PC-9 (cell line): ENCODE measurements at places on chromosomes 12 and 14. TPM values are rescaled to one million over a fixed set of nuclear protein-coding genes. Genes with fewer than 3 reads are reported as not detected.

Gene EPYC
- not detected in 2 replicates for total RNA-seq

Gene KITLG
- 15.8 and 17.4 TPM in 2 replicates for total RNA-seq

Gene NID2
- total RNA-seq = 0.11 TPM in 1 of 2 replicates, not detected in the other

Gene CISTR
- not detected in 2 replicates for total RNA-seq

Gene KRT78
- 1.5 and 1.7 TPM in 2 replicates for total RNA-seq

Gene P2RX2
- not detected in 2 replicates for total RNA-seq

Gene CLEC2B
- total RNA-seq = 3.4 and 3.9 TPM in 2 replicates

Gene ZNF84
- 16.2 and 18.0 TPM in 2 replicates for total RNA-seq

Gene CACNA2D4
- 0.45 TPM in 1 of 2 replicates, not detected in the other for total RNA-seq

Gene ALKBH2
- total RNA-seq = 14.9 and 15.2 TPM in 2 replicates

GRCh38 chr12:126384026-126384564 lies 1318.9 kb downstream of the AACS start:
- H3K4me1 ChIP-seq = no peaks in the 10 kb centered on the region
- DNase-seq = peak; percentile 3
- H3K27me3 ChIP-seq = no peaks in the 10 kb centered on the region
- H3K36me3 ChIP-seq = no peaks in the 10 kb centered on the region

DNA sequence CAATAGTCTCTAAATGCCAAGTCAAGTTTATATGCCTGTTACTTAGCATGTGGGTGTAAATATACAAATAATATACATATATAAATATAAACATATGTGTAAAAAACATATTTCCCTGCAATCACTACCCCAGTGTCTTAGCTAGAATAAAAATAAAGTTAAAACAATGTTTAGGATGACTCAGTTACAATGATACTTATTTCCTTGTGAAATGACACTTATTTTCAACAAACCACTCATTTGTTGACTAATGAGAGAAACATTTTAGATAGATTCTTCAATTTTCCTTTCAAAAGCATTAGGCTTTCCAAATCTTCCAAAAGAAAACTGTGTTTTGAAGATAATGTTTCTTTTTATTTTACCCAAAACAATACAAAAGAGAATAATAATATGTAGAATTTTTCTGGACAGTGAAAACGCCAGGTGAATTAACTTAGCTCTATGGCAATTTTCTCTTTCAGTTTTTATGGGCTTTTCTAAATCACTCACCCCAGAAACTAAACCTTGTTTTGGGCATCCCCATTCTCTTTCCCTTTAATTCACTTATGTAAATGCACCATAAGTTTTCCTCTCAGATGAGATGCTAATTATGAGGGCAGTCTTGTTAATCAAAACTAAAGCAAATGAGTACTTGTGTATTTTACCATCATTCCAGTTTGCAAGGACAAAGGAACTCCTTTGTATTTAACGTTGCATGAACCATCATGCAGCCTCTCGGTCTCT lies 465.9 kb downstream of the BCAT1 start:
- no peaks in the 10 kb centered on the region for H3K4me1 ChIP-seq
- DNase-seq = no peak
- H3K4me3 ChIP-seq = no peak overlapping the region

DNA sequence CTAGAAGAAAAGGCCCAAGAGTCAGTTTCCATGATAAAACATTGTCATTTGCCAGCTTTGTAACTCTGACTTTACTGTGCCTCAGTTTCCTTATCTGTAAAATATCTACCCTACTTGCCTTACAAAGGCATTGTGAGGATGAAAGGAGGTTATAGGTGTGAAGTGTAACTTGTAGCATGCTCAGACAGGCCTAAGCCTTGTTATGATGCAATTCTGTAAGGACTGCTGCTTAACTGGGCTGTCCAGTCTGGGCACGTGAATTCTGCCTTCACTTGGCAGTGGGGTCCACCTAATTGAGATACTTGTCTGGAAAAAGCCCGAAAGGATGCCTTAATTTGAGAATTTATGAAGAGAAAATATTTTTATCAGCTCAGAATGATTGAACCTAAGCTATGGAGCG lies 114.5 kb upstream of the DYRK2 start:
- H3K27me3 ChIP-seq = no peaks in the 10 kb centered on the region
- H3K27ac ChIP-seq = no peak overlapping the region
- H3K4me1 ChIP-seq = peaks cover 40% of the 10 kb centered on the region

DNA sequence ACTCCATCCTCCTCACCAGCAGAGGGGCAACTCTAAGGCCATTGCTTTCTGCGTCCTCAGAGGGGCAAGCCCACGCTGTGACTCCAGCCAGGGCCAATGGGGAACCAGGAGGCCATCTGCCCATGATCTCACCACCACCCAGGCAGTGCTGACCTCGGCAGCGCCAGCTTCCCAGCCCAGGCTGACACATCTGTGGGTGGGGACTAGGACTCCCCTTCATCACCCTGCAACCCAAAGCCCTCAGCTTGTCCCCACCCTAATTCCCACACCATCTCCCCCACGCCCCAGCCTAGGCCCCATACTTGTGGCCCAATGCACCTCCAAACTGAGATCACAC lies 58.6 kb downstream of the VWF start:
- DNase-seq = no peak
- H3K4me3 ChIP-seq = no peak overlapping the region
- no peaks in the 10 kb centered on the region for H3K27me3 ChIP-seq
- peaks cover 34% of the 10 kb centered on the region for H3K4me1 ChIP-seq
- no peak overlapping the region for H3K27ac ChIP-seq
- H3K36me3 ChIP-seq = no peaks in the 10 kb centered on the region

DNA sequence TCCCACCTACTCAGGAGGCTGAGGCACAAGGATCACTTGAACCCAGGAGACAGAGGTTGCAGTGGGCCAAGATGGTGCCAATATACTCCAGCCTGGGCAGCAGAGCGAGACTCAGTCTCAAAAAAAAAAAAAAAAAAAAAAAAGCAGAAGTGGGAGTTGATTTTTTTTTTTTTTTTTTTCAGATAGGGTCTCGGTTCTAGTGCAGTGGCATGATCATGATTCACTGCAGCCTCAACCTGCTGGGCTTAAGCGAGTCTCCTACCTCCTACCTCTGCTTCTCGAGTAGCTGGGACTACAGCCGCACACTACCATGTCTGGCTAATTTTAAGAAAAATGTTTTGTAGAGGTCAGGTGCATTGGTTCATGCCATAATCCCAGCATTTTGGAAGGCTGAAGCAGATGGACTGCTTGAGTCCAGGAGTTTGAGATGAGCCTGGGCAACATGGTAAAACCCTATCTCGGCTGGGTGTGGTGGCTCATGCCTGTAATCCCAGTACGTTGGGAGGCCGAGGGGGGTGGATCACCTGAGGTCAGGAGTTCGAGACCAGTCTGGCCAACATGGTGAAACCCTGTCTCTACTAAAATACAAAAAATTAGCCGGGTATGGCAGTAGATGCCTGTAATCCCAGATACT lies 16.3 kb upstream of the HSP90AA1 start:
- no peaks in the 10 kb centered on the region for H3K36me3 ChIP-seq
- H3K4me1 ChIP-seq = peaks cover 12% of the 10 kb centered on the region
- no peak overlapping the region for H3K27ac ChIP-seq
- no peaks in the 10 kb centered on the region for H3K27me3 ChIP-seq
- H3K4me3 ChIP-seq = no peak overlapping the region
- DNase-seq = no peak

- no peak overlapping the region for H3K27ac ChIP-seq
- no peaks in the 10 kb centered on the region for H3K4me1 ChIP-seq
- H3K27me3 ChIP-seq = peaks cover 97% of the 10 kb centered on the region
- no peaks in the 10 kb centered on the region for H3K36me3 ChIP-seq
Measured at GRCh38 chr12:5073853-5074252, 30.2 kb downstream of the KCNA5 start.

- no peaks in the 10 kb centered on the region for H3K27me3 ChIP-seq
- DNase-seq = no peak
- no peaks in the 10 kb centered on the region for H3K36me3 ChIP-seq
Measured at GRCh38 chr12:108679106-108679681, 45.5 kb upstream of the SELPLG start.

GRCh38 chr14:35539969-35540368 lies 6.0 kb downstream of the INSM2 start:
- no peak overlapping the region for H3K4me3 ChIP-seq
- no peak overlapping the region for H3K27ac ChIP-seq
- no peaks in the 10 kb centered on the region for H3K4me1 ChIP-seq
- no peak for DNase-seq

DNA sequence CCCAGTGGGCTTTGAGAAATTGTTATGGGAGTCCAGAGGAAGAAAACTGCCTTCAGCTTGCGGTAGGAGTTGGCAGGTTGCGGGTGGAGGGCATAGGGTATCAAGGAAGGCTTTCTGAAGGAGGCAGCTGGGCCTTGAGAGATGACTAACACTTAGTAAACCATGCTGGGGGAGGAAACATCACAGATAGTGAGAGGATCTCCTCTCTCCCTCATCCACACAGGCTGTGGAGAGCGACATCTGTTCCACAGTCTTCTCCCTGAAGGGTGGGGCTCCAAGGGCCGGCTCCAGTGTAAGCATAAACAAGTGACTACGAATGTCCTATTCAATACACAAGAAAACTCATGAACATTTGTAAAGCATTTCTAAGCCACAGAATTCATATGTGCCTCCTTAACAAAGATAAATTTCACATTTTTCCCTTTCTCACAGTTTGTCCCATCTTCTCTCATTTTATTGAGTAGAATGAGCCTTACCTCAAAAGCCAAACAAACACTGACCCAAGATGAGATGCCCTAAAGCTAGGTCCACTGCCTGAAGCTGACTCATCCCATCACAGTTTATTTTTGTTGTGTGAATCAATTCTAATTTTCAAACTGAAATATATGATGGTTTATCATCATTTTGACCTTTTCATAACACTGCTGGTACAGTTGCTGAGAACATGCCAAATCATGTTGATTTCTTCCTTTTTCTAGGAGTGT lies 227.9 kb downstream of the SLC25A21 start:
- peaks cover 12% of the 10 kb centered on the region for H3K4me1 ChIP-seq
- DNase-seq = no peak
- no peaks in the 10 kb centered on the region for H3K27me3 ChIP-seq
- no peaks in the 10 kb centered on the region for H3K36me3 ChIP-seq
- H3K4me3 ChIP-seq = no peak overlapping the region

GRCh38 chr12:54736549-54736948 lies 88.4 kb upstream of the DCD start:
- H3K36me3 ChIP-seq = no peaks in the 10 kb centered on the region
- H3K4me1 ChIP-seq = no peaks in the 10 kb centered on the region
- H3K27me3 ChIP-seq = peaks cover 12% of the 10 kb centered on the region; the same call in 1 of the 2 replicates
- H3K4me3 ChIP-seq = no peak overlapping the region

DNA sequence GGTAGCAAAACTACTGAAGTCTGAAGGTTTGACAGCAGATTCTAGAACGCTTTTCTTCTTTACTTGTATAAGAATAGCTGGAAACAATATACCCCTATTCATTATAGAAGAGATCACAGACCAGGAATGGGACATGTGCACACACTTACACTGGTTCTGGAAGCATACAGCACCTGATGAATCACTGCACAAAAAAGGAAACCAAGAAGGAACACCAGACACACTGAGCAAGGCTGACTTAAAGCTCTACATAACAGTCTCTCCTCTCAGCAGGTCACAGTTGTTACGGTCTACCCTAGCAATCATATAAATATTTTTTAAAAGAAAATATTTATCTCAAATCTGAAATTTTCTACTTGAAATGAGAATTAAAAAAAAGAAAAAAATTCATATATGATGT lies 13.5 kb downstream of the ATP2B1 start:
- H3K4me1 ChIP-seq = peaks cover 6% of the 10 kb centered on the region
- no peak overlapping the region for H3K27ac ChIP-seq
- H3K36me3 ChIP-seq = 0 out of 2 replicates have a peak, but pooled peaks cover 3% of the 10 kb centered on the region
- H3K27me3 ChIP-seq = no peaks in the 10 kb centered on the region
- no peak overlapping the region for H3K4me3 ChIP-seq

GRCh38 chr12:116709768-116710167 lies 28.1 kb downstream of the SPRING1 start:
- no peaks in the 10 kb centered on the region for H3K4me1 ChIP-seq
- H3K27me3 ChIP-seq = no peaks in the 10 kb centered on the region
- H3K4me3 ChIP-seq = no peak overlapping the region

GRCh38 chr14:34211732-34212131 lies 250.3 kb downstream of the SPTSSA start:
- no peaks in the 10 kb centered on the region for H3K27me3 ChIP-seq
- no peaks in the 10 kb centered on the region for H3K36me3 ChIP-seq
- H3K27ac ChIP-seq = no peak overlapping the region

DNA sequence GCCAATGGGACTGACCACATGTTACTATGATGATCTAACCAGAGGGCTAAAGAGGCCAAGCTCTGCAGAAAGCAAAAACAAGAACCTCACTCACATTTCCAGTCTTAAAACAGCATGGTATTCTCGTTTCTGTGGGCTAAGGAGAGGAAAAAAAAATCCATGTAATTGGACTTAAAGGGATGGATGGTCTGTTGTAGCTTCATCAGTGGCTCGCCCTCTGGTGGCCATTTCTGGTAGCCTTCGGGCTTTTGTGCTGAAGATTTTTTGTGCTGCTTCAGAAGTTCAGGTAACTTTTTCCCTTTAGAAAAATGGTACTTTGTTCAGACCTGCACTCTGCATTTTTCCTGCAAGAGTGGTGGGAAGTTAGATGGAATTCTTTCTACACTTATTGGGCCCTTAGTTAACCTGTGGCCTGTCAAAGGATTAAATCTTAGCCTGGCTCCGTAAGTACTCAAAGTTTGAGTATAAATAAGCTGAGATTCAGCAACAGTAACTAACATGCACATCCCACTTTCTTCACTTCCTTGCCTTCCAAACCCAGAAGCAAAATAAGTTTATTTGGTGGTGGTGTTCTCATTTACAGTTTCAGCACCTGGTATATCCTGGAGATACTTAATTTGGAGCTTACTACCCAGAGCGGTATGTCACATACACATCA lies 22.3 kb downstream of the DCAF4 start:
- DNase-seq = no peak
- no peaks in the 10 kb centered on the region for H3K4me1 ChIP-seq
- no peak overlapping the region for H3K27ac ChIP-seq
- no peak overlapping the region for H3K4me3 ChIP-seq
- H3K27me3 ChIP-seq = no peaks in the 10 kb centered on the region

DNA sequence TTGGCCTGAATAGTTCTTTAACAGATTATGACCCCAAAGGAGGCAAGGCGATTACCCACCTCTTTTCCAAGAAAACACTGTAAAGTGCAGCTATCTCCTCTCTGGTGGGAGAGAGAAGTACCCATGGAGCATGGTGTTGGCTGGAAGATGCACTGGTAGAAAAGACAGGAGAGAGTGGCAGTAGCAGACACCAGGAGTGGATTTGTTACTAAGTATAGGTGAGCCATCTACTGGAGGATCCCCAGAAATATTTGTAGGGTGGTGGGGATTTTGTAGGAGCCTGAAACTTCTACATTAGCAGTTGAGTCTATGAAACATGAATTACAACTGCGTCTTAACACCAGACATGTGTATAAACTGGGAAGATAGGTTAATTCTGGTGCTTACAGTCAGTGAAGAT lies 148.0 kb downstream of the SLC38A4 start:
- DNase-seq = peak; percentile 46
- H3K27me3 ChIP-seq = no peaks in the 10 kb centered on the region

- peaks cover 8% of the 10 kb centered on the region for H3K4me1 ChIP-seq
- no peaks in the 10 kb centered on the region for H3K36me3 ChIP-seq
- no peaks in the 10 kb centered on the region for H3K27me3 ChIP-seq
Measured at GRCh38 chr12:105084251-105085250, at the start of gene ALDH1L2. ALDH1L2 (minus strand) TSS chr12:105084458; CDS start chr12:105084436, 22 bp downstream.
